ENCODE measurements at places on chromosomes 7 and 10.

- no peak for DNase-seq
Measured at GRCh38 chr10:3500408-3500856, 284.6 kb downstream of the KLF6 start.

GRCh38 chr7:129514683-129515082, 12.4 kb downstream of the SMKR1 start:
- no peak for DNase-seq

- no peak for DNase-seq
Measured at GRCh38 chr10:101221549-101221948, 7.7 kb downstream of the LBX1 start.

DNA sequence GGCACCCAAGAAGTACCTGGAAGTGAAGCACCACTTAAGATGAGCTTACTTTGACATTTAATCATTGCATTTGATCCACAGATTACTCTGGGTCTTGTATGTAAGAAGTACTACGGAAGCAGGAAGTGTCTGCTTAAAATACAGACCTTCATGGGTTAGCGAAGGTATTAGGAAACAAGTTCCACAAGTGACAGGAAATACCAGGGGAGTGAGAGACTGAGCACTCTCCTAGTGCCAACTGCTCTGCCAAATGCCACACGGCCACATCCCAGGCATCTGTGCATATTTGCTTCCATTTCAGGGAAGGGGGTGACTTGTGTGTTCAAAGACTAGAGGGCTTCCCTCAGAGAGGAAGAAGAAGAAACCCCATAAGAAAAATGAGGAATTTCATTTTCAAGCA, 57.2 kb upstream of the ANK3 start:
- no peak for DNase-seq

- DNase-seq, result no peak
Measured at GRCh38 chr7:37601321-37601720, 82.2 kb upstream of the GPR141 start.

- DNase-seq, result no peak
Measured at GRCh38 chr7:128454808-128455542, 703 bp upstream of the HILPDA start.

DNA sequence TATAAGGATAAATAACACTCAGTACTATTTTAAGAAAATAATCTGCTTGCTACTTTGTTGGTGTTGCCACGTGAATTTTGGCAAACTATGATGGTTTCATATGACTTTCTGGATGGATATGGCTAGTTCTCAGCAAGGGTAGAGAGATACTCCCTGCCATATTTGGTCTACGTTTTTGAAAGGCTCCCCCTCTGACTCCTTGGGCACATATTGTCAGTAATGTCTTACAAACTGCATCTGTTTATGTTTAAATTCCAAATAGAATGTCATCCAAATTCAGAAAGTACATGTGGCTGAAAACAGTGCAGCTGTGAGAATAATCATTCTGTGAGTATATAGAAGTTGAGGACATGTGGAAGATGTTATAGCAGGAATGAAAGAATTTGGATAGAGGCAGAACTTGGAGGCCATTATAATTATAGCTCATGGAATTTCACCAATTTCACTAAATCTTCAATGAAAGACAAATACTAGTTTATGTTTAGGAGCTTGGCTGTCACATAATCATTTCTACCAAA, 107.8 kb downstream of the SRI start:
- no peak for DNase-seq

DNA sequence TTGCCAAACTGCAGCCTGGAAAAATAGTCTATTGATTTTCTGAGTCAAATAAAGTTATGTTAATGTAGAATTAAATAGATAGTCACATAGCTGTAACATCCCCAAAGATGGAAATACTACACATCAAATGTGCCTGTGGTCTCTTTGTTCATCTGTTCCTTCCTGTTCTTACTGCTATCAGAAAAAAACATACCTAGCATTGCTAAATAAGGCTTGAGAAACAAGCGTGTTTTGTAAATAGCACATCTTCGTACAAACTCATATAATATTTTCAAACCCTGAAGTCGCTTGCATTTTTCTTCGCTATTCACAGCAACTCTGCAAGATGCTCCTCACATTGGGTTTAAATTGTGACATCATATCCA, 116.1 kb downstream of the KLF6 start:
- DNase-seq, result no peak

DNA sequence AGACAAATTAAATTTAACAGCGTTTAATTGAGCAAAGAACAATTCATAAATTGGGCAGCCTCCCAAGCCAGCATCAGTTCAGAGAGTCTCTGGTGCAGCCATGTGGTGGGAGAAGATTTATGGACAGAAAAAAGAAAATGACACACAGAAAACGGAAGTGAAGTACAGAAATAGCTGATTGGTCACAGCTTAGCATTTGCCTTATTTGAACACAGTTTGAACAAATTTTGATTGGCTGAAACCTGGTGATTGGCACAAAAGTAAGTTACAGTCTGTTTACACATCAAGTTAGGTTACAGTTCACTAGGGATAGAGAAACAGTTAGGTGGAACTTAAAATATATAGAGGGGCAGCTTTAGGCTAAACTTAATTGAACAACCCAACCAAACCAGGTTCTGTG, 720.1 kb downstream of the TYW1 start:
- no peak for DNase-seq

GRCh38 chr10:129965425-129965808, 1.3 kb upstream of the EBF3 start:
- no peak for DNase-seq

DNA sequence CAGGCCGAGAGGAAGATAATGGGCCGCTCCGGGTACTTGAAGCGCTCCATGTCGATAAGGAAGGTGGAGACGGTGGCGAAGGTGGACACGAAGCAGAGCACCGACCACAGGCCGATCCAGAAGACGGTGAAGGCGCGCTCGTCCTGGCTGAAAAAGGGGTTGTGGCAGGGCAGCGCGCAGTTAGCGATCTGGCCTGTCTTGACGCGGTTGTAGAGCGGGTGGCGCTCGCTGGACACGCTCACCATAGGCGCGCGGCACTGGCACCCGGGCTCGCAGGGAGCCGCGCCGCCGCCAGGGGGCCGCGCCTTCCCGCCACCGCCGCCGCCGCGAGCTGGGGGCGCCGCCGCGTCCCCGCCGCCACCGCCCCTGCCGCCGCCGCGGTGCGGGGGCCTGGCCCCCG, 1.6 kb downstream of the FZD8 start:
- DNase-seq, result peak; percentile 47

DNA sequence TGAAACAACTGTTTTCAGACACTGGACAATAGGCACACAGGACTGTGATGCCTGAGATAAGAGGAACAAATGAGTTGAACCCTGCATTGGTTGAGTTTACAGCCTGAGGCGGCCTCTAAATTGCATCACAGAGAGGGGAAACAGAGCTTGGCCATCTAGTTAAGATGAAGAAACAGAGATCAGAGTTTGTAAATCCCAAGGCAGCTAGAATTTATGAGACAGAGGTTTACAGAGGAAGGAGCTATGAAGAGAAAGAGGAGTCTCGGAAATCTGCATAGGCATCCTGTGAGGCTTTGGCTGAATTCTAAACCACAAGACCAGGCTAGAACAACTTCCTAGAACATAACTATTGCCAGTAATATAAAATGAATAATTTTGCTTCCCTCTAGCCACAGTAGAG, 41.0 kb upstream of the OIT3 start:
- no peak for DNase-seq

DNA sequence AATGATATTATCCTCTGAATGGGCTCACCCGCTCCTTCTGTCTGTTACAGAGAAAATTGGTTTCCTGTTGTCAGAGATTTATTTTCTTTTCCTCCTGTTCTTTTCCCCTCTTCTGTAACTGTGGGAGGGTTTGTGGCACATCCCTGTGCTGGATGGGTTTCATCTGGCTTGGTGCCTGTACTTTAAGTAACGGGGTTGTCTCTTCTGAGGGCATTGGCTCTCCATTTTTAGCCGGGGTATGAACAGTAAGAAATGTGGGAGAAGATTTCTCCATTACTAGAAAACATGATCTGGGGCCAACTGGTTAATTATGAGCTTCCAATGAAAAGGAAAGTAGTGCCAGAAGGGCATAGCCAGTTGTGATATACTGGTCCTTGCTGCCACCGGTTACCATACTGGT, 142.6 kb downstream of the SND1 start:
- no peak for DNase-seq

GRCh38 chr10:44860811-44861736, 50.1 kb upstream of the TMEM72 start:
- DNase-seq, result no peak

GRCh38 chr10:97659589-97659988, 19.1 kb downstream of the PI4K2A start:
- DNase-seq, result no peak

- DNase-seq, result no peak
Measured at GRCh38 chr7:156998988-156999957, 11.2 kb downstream of the MNX1 start.

GRCh38 chr7:95041031-95041430, 133.6 kb downstream of the PPP1R9A start:
- no peak for DNase-seq

DNA sequence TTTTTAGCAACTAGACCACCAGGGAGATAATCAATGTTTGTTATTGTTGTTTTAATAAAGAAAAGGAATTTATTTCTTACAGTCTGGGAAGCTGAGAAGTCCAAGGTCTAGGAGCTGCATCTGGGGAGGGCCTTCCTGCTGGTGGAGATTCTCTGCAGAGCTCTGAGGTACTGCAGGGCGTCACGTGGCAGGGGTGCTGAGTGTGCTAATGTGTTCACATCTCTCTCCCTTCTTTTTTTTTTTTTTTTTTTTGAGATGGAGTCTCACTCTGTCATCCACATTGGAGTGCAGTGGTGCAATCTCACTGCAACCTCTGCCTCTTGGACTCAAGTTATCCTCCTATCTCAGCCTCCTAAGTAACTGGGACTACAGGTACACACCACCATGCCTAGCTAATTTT, 150.9 kb upstream of the TRIM24 start:
- no peak for DNase-seq

GRCh38 chr10:42887734-42888503, 105.3 kb downstream of the BMS1 start:
- no peak for DNase-seq

DNA sequence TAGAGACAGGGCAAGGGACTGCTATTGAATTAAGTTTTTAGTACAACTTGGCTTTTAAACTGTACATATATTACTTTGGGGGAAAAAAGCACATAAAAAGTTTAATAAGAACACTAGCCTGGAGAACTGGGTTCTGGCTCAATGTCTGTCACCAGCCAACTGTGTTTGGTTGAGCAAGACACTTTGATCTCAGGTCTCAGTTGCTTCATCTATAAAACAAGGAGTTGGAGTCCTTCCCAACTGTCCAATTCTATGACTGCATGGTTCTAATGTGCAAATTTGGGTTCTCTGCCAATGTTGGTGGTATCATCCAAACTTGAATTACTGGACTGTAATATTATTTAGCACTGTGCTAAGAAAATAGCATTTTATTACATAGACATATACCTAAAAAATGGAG, 50.3 kb downstream of the ATXN7L1 start:
- no peak for DNase-seq

DNA sequence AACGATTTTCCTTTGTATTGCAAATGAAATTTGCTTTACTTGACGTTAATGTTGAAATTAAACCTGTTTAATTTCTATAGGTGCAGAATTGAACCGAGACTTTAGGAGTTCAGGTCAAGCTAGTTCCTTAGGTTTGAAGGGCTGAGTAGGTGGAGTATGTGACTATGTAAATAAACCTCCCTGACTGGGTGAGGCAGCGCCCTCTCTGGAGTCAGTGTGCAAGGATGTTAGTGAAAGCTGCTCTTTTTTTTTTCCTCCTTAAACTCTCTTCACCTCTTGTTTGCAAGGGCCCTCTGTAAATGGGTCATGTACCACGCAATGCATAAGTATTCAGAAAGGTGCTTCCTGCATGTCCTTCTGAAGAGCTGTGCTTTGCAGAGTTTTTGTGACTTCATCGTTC, 33.8 kb downstream of the GALNT17 start:
- DNase-seq, result no peak

GRCh38 chr7:30705596-30705995, 23.3 kb upstream of the CRHR2 start:
- DNase-seq, result no peak

GRCh38 chr10:129852829-129853561, 111.1 kb downstream of the EBF3 start:
- no peak for DNase-seq

- DNase-seq, result no peak
Measured at GRCh38 chr10:79348640-79348988, 1.3 kb downstream of the PPIF start.

DNA sequence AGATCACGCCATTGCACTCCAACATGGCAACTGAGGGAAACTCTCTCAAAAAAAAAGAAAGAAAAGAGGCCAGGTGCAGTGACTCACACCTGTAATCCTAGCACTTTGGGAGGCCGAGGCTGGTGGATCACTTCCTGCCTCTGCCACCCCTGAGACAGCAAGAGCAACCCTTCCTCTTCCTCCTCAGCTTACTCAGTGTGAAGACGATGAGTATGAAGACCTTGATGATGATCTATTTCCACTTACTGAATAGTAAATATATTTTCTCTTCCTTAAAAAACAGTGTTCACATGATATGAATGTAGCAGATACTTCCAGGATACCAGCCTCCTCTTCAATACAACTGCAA, 2.1 kb upstream of the ZKSCAN1 start:
- DNase-seq, result peak; percentile 37

DNA sequence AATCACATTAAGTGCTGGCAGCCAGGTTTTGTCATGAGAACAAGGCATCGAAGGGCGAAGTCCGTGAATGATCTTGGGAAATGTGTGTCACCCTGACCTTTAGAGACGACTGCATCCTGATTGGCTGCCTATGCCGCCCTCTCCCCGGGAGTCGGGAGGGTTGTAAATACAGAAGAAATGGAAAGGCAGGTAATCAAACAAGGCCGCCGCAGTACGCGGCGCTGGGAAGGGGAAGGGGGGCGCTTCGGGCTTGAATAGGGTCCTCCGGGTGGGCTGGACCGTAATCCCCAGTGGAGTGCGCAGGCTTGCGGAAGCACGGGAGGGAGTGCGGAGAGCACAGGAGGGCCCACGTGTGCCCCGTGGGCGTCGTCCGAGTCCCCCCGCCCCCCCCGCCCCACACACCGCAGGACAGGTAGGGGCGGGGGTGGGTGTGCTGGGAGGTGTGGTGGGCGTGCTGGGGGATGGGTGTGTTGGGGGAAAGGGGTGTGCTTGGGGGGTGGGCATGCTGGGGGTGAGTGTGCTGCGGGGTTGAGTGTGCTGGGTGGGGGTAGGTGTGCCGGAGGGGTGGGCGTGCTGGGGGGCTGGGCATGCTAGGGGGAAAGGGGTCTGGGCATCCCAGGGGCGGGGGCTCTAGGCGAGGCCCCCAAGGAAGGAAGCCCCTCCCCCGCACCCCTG, 169.4 kb downstream of the ARHGAP12 start:
- peak; percentile 63 for DNase-seq

GRCh38 chr10:82738592-82738991, 863.6 kb downstream of the NRG3 start:
- no peak for DNase-seq

- no peak for DNase-seq
Measured at GRCh38 chr7:55032069-55032699, 13.4 kb downstream of the EGFR start.
